ENCODE measurements at places on chromosomes 6 and 20. TPM values are rescaled to one million over a fixed set of nuclear protein-coding genes. Genes with fewer than 3 reads are reported as not detected.

The SOX12 gene
- total RNA-seq, result 9.5 TPM

The GPX5 gene
- total RNA-seq, result not detected

The PHACTR1 gene
- 2.3 TPM for total RNA-seq

The BPI gene
- total RNA-seq, result not detected

The HLA-DRB5 gene
- total RNA-seq, result 0.15 TPM

The STK35 gene
- total RNA-seq, result 21.4 TPM

The ADGB gene
- not detected for total RNA-seq

The SUMO4 gene
- total RNA-seq, result 1.7 TPM

The PIM1 gene
- 20.7 TPM for total RNA-seq

The NOX3 gene
- not detected for total RNA-seq

The APOBEC2 gene
- not detected for total RNA-seq
